ENCODE measurements at places on chromosomes 2 and 18.

DNA sequence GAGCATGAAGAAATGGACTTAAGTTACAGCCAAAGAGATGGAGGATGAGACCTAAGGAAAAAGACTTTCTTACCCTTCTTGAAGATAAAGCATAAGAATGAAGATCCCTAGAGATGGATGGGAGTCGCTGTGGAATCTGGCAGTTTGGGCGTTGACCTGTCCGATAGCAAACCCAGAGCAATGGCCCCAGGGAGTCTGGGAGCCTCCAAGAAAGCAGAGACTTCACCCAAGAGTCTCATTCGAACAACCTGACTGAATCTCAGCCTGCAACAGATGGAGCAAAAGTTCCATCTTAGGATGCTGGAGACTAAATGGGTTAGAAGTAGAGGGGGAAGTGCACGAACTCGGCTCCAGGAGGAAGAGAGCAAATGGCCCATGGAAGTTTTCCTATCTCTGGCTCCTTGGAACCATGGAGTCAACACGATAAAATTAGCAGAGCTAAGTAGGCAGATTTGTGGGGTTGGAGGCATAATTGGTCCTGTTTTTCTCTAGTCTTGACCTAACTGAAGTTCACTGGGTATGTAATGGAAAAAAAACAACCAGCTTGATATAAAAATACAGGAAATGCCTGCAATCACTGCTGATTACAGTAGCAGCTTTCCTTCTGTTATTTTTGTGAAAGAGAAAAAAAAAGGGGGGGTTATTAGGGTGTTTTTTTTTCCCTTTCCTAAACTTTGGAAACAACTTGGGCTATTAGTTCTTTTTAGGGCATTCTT is 178.4 kb upstream of the EPAS1 start:
- no peak for DNase-seq

DNA sequence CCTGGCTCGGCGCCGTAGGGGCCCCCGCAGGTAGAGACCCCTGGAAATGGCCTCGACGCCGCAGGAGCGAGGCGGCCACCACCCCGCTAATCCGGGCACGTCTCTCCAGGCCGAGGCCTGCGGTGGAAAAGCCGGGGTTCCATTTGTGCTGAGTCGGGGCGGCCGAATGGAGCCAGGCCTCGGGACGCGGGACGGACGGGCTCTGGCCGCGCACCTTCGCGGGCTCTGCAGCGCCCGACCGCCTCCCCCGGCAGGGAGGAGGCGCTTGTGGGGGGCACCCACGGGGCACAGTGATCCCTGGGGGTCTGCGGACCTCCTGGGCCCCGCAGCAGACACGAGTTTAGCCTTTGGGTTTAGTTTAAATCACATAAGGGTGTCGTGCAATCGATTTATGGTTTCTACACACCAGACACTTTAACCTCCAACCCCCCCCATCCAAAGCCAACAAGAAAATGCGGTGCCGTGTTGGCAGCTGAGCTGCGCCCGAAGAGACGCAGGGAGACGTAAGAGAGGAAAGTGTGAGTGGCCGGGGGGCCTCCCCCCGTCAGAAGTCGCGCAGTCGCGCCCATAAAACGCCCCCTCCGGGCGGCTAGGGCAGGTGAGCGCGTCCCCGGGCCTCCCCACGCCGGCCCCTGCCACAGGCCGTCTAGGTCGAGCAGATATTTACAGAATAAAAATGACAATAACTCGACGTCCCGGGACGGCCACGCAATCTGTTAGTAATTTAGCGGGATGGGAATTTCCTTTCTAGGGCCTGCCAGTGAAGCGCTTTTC is 1.0 kb upstream of the NFATC1 start:
- DNase-seq = peak; percentile 40

- DNase-seq = no peak
These were observed 22.1 kb upstream of the SLC5A7 start for GRCh38 chr2:107964185-107964584.

DNA sequence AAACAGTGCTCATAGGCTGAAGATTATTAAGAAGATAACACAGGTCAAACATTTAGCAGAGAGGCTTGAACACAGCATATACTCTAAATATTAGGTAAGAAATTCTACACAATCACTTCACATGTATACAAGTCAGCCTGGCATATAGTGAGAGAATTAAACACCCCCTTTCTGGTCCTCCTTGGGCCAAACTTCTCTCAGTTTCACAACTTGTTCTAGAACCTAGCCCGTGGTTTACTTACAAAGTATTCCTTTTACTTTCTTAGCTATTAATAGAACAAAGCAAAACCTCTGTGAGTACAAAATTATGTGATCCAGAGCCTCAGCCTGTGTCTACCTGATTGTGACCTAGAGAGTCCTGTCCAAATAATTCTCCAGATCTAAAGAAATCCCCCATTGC is 562.8 kb downstream of the TNS1 start:
- no peak for DNase-seq

DNA sequence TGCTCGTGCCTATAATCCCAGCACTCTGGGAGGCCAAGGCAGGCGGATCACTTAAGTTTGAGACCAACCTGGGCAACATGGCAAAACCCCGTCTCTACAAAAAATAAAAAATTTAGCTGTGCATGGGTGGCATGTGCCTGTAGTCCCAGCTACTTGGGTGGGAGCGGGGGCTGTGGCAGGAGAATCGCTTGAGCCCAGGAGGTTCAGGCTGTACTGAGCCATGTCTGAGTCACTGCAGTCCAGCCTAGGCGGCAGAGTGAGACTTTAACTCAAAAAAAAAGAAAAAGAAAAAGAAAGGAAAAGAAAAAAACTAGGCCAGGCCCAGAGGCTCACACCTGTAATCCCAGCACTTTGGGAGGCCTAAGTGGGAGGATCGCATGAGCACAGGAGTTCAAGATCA is 30.8 kb downstream of the TWSG1 start:
- DNase-seq = no peak

DNA sequence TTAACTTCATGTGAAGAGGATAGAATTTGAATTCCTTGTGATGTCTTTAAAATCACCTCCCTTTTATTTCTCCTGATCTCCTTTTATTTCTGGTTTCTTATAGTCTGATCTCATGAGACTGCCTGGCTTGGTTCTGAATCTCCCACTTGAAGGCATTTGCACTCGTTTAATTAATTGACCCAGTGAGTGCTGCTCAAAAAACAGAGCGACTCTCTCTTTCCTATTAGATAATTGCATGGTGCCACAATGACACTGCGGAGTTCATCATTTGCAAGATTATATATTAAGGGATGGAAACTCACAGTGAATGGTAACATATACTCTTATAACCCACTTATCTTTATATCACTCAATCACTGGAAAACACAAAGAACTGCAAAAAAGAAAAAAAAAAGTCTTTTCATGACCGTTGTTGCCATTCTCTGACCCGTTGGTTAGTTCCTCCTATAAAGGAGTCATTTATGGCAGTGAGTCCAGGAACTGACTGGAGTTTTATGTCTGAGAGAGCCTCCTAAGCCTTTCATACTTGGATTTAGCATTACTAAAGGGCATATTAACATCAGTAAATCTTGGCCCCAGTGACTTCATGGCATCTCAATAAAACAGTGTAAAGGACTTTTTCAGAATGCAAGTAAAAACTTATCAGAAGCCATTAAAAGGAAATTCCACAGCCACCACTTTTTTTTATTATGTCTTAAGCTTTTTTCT is 103.3 kb upstream of the EPHA4 start:
- no peak for DNase-seq

GRCh38 chr18:9971313-9971920 is 57.6 kb downstream of the VAPA start:
- peak; percentile 46 for DNase-seq

- DNase-seq = no peak
These were observed 60.4 kb downstream of the WDSUB1 start for GRCh38 chr2:159226059-159226461.

DNA sequence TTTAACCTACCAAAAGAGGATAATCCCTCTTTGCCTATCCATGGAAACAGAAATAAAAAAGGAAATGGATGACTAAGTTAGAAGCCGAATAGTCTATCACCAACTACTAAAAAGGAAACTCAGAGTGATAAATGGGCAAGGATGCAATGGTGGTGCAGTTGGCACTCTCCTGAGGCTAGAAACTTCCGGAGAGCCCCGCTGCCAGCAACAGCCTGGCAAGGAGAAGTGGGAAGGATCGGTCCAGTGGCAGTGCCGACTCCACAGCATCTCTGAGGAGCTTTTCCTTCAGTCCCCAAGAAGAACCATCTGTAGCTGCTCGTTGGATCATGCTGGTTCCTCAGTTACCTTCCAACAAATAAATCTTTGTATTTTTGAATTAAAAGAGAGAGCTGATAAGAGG is 74.7 kb downstream of the DPP4 start:
- no peak for DNase-seq

- no peak for DNase-seq
These were observed 41.5 kb upstream of the MC4R start for GRCh38 chr18:60413944-60414547.

GRCh38 chr2:65863713-65864112 is 431.3 kb upstream of the SPRED2 start:
- DNase-seq = no peak

All from CD8-positive, alpha-beta memory T cell (primary cell).